Left ventricle myocardium superior (tissue), 1 donor: ENCODE measurements at places on chromosomes 4 and X. TPM values are rescaled to one million over a fixed set of nuclear protein-coding genes. Genes with fewer than 3 reads are reported as not detected.

The AMTN gene
- total RNA-seq, result not detected

- DNase-seq, result no peak
These were observed 114.0 kb downstream of the STOX2 start for GRCh38 chr4:184019076-184019475.

DNA sequence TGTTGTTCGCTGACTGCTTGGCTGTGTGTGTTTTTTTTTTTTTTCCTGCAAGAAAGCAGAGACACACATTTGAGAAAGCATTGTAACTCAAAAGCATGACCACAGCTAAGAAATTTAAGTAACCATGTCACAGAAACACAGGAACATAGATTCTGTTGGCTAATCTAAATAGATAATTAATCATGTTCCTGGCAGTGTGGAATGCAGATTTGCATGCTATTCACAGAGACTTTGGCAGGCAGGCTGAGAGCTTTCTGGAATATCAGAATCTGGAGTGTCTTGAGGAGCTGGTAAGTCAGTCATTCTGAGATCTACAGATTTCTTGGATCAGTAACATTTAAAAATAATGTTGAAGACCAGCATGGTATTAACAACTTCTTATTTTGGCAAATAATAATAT lies 33.2 kb upstream of the SMS start:
- no peak for DNase-seq

DNA sequence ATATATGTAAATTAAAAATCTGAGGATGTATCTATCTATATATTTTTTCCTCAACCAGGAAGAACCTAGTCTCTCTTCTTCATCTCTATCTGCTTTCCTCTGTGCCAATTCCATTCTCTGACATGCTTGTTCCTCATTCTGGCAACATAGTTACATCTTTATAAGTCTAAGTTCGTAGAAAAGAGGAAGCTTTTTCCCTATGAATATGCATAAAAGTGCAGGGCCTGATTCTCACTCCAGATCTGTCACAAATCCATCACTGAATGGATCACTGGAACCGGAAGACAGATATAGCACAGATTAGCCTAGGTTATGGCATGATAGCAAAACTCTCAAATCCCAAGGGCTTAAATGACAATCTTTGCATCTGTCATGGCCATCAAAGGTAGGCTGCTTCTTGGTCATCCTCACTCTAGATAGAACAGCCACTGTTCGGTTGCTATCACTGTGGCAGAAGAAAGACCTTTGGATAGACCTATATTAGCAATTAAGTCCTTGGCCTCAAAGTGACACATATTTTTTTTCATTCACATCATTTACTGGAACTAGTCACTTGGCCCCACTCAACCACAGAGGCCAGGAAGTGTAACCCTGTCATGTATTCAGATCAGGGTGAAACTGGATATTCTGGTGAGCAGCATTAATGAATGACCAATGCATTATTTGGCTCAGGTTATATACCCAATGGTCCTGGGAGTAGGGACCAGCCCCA lies 22.2 kb downstream of the DTHD1 start:
- DNase-seq, result no peak

DNA sequence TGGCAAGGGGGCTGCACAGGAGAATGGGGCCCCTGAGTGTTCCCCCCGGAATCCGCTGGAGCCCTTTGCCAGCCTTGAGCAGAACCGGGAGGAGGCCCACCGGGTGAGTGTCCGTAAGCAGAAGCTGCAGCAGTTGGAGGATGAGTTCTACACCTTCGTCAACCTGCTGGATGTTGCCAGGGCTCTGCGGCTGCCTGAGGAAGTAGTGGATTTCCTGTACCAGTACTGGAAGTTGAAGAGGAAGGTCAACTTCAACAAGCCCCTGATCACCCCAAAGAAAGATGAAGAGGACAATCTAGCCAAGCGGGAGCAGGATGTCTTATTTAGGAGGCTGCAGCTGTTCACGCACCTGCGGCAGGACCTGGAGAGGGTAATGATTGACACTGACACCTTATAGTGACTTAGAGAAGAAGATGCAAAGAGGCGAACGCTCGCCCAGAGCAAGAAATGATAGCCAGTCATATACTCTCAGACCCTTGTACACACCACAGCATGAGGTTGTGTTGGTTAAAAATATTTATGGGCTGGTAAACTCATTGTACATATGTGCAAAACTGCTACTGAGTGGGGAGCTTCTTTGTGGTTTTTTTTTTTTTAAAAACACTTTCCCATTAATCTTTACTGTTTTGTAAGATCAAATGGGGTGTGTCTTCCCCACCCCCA lies 52.5 kb downstream of the JADE1 start:
- DNase-seq, result peak; percentile 31

DNA sequence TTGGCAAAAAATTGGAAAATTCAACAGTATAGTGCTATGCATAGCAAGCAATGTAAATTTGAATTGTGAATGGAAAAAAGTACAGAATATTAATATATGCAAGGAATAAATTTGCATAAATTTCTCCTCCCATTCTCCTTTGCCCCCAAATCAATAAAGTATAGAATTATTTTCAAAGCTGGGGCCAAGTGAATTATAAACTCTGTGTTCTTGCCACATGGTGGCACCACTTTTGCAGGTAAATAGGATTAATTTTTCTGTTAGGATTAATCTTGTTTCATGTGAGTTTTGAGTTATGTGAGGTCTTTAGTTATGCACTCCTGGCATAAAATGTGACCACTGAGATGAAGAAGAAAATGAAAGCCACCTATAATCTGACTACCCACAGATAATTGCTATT lies 19.9 kb downstream of the COPS4 start:
- no peak for DNase-seq

GRCh38 chr4:71138007-71138615 lies 144.7 kb downstream of the DCK start:
- no peak for DNase-seq
